ENCODE measurements at places on chromosomes 1 and 21.

GRCh38 chr21:15875286-15875685 is 145.5 kb downstream of the USP25 start:
- no peak for DNase-seq

- no peak for DNase-seq
Observed at GRCh38 chr1:184597650-184598357, 156.9 kb downstream of the EDEM3 start.

DNA sequence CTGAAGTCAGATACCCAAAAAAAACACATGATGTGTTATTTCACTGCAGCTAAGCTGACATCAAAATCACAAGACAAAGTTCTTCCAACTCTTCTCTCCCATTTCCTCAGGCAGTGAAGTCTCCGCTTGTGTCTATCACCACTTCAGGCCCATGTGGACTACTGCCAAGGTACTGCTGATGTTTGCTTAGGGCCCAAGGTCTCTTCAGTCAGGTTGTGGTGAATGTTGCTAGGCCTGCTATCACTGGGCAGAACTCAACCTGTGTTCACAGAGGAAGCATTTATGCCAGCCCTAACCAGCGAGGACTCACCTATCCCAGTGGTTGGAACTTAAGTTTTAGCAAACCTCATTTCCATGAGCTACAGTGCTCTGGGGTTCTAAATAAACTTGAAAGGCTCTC is 156.5 kb upstream of the BRINP3 start:
- no peak for DNase-seq

DNA sequence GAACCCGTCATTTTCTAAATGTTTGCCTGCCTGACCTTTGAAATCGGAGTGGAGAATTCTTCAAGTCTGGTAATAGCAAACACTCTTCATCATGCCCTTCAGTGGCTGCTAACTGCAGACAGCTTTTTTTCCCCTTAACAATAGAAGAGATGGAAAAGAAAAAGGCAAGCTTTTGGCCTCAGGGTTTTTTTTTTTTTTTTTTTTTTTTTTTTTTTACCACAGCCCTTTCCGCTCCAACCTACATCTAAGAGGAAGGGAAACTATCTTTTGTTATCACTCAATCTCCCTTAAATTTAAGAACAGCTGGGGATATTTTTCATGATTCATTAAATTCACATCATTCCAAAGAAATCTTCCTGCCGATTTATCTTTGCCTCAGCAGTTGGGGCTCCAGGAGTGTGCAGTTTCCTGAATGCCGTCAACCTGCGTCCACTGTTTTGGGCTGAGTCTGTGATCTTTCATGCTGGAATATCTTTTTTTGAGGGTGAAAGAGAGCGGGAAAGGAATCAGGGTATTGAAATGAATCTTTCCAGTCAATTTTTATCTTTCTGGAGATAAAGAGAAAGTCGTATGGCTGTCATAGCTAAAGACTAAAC is 144.5 kb upstream of the SMYD2 start:
- no peak for DNase-seq

GRCh38 chr1:237074371-237075117 is 32.6 kb downstream of the RYR2 start:
- DNase-seq, result no peak

DNA sequence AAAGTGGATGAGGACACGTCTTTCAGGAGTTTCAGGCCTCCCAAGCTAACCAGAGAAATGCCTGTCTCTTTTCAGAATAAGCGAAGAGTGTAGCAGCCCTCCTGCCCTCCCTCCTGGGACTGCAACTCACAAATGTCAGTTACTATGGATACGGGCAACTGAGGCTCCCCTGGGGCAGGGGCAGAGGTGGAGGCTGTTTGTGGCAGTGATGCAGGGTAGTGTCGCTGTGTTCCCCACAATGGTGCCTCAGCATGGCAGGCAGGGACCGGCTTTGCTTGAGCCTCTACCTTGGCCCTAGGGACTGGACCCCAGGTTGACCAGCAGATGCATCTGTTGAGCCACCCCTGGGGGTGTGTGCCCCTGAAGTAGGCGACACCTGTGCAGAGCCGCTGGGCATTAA is 10.2 kb downstream of the NFASC start:
- no peak for DNase-seq

DNA sequence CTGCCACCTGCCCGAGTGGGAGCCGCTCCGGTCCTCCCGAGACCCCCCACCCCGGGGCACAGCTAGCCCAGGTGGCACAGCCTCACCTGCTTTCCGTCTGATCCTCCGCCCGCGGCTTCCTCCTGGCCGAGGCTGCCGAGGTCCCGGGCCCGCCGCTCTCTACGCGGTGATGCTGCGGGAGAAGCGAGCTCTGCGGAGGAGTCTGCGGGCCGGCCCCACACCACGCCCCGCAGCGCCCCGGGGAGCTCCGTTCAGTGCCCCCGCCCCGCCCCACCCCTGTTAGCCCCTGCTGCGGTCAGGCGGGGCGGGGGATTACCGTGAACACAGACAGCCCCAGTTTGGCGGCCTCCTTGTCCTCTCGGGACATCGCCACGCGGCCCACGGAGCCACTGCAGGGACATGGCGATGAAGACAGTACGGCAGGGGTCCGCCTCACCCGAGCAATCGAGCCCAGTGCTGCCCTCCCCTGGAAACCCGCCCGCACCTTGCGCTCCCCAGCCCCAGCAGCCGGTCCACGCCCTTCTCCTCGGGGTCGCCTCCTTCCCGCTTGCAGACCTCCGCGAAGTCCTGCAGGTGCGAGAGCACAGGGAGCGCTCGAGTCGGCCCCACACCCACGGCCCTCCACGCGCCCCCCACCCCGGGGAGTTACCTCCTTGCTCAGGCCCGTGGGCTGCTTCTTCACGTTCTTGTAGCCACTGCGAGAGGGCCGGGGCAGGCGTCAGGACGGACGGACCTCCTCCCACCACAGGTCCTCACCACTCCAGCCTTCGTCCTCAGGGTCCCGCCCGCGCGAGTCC is 933 bp downstream of the C1orf35 start:
- no peak for DNase-seq

GRCh38 chr1:38305666-38306065 is 259.1 kb upstream of the POU3F1 start:
- DNase-seq, result no peak

GRCh38 chr21:44445145-44445812 is 10.0 kb upstream of the LRRC3 start:
- no peak for DNase-seq

DNA sequence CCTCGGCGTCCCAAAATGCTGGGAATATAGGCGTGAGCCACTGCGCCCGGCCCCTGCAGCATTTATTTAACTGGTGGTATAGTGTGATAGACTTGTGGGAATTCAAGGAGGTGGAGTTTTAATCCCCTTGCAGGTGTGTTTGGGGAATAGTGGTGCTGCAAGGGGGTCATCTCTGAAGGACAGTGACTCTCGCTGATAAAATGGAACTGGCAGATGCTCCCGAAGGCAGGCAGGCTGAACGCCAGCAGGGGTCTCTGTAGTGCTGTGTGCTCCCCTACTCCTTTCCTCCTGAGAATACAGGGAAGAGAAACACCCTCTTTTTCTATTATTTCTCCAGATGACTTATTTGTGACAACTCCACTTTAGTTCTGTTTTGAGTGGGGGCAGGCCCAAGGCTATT is 4.0 kb downstream of the OSCP1 start:
- DNase-seq, result peak; percentile 61

DNA sequence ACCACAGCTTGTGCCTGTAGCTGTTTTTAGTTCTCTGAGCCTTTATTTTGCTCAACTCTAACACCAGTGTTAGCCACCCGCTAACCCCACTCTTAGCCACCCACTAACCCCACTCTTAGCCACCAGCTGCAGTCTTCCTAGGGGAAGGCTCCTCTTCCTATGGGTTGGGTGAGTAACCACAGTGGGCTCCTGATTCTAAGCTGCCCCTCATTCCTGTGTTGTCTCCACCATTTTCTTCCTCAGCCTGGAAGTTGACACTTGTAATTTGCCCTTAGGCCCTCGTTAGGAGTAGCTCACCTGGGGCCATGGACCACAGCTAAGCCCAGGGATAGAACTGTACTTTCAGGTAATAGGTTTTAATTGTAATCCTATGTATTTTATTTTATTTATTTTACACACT is 782.9 kb upstream of the TPTE start:
- DNase-seq, result no peak

DNA sequence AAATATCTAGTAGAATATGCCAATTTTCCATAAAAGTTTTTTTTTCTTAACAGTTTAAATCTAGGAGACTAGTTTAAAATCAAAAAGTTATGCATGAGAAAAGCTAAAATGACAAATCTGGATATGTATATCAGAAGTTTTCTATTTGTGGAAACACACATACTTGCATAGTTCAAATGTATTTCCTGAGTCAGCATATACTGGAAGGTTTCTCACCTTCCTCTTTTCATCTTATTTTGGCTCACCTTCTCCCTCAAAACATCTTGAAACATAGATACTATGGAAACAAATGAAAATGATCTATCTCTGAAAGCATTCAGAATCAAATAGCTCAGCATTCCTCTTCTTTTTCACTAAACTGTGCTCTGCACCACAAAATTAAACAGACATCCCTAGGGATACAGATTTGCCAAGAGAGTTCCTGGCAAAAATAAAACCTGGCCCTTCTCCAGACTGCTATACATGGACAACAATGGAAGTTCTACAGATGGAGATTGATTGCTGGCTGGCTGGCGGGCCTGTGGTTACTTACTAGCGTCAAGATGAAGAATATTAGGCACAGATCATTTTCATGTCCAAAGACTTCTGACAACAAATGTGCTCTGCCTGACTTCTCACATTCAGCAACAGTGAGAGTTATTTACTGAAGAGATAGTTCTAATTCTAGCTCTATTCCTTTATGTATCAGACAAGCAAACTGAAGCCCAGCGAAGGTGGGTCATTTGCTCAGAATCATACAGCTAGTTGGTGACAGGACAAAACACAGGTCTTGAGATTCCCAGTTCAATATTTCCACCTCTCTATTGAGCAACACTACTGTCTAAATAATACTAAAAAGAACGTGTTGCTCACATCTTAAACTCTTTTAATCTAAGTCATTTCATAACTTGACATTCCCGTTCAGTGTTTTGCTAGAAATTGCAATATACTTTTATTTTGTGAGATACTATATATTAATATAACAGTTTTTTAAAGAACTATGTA is 26.6 kb downstream of the DIPK1A start:
- DNase-seq, result peak; percentile 83

DNA sequence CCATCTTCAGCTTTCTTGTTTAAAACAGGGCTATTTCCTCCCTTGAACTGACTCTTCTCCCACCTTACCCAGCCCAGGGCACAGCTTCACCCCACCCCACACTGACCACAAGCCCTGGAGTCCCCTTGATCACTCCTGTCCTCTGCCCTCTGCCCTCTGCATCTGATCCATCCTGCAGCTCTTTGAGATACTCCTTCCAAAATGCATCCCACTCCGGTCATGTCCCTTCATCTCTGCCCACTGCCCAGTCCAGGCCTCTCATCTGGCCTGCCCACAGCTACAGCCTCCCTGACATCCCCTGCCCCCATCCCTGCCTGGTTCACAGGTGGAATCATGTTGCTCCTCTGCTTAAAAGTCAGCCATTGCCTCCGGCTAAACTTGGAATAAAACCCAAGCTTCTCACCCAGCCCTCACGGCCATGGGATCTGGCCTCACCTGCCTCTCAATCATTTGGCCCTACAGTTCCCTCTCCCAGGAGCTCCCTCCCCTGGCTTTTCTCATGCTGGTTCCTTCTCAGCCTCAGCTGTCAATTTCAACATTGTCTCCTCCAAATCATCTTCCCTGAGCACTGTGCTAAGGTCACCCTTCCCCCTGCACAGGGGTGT is 202.0 kb downstream of the MATN1 start:
- no peak for DNase-seq

- DNase-seq, result no peak
Observed at GRCh38 chr1:227343206-227343605, 24.9 kb upstream of the CDC42BPA start.

DNA sequence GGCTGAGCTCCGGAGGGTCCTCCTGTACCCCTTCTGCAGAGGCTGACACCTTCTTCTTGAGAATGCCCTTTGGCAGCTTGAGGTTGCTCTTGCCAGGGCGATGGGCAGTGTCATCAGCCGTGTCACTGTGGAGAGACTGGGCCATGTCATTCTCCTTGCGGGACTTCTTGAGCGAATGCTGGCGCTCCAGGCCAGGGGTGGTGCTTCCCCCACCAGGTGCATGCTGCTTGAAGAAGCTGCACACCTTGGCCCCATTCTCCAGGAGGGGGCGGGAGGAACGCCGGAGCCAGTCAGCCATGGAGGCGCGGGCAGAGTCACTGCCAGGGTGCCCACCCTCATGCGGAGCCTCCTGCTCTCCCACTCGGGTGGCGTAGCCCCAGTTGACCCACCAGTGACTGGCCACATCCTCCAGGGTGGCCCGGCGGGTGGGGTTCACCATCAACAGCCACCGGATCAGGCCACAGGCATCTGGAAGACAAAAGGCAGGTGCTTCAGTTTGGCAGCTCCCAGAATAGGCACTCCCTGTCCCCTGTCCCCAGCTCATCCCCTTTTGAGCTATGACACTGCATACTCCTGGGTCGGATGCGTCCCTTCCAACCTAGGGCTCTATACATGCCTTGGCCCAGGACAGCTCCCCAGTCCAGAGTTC is 17.4 kb downstream of the NUAK2 start:
- DNase-seq, result no peak

DNA sequence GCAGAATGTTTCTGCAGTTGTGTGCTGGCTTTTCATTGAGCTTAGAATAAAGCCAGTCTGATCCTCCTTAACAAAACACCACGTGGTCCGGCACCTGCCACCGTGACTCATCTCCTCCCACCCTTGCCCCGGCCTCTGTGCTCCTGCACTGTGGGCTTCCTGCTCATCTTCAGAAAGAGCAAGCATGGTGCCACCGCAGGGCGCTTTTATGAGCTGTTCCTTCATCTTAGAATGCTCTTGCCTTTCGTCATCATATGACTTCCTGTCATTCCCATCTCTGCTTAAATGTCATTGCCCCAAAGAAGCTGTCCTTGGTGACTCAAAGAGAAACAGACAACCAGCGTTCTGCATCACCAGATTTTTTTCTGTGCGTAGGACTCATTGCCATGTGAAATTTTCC is 117.8 kb downstream of the HHAT start:
- peak; percentile 29 for DNase-seq

- DNase-seq, result peak; percentile 78
Observed at GRCh38 chr1:94039514-94039870, 81.5 kb downstream of the ABCA4 start.

DNA sequence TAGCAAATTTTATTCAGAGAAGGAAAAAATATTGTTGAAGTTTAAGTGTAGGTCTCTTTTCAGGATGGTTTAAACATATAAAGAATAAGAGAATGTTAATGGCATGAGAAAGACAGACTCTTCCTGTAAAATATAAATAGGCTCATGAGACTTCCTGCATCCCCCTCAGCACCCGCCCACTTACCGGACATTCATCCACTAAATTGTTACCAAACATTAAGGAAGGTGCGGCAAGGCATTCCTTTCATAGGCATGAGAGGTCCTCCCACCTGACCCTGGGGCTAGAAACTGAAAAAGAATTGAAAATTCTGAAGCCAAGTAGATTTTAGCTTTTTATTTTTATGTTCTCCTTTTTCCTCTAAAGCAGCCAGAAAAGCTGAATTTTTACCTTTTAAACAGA is 10.6 kb upstream of the USP1 start:
- no peak for DNase-seq

DNA sequence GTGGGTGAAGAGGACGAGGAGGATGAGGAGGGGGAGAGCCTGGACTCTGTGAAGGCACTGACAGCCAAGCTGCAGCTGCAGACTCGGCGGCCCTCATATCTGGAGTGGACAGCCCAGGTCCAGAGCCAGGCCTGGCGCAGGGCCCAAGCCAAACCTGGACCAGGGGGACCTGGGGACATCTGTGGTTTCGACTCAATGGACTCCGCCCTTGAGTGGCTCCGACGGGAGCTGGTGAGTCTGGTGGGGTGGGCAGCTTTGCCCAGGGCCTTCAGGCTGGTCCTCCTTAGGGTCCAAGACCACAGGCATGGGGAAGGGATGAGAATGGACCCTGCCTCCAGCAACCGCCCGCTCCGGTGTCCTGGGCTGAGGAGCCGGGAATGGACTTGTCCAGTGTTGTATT is 430 bp downstream of the FAM167B start:
- DNase-seq, result no peak
